ENCODE measurements at places on chromosomes 5 and 9. TPM values are rescaled to one million over a fixed set of nuclear protein-coding genes. Genes with fewer than 3 reads are reported as not detected.

Gene FRRS1L
- 0.71 TPM for total RNA-seq

Gene FBN2
- total RNA-seq = 56.7 TPM

Gene PKD2L2
- total RNA-seq = 0.21 TPM

DNA sequence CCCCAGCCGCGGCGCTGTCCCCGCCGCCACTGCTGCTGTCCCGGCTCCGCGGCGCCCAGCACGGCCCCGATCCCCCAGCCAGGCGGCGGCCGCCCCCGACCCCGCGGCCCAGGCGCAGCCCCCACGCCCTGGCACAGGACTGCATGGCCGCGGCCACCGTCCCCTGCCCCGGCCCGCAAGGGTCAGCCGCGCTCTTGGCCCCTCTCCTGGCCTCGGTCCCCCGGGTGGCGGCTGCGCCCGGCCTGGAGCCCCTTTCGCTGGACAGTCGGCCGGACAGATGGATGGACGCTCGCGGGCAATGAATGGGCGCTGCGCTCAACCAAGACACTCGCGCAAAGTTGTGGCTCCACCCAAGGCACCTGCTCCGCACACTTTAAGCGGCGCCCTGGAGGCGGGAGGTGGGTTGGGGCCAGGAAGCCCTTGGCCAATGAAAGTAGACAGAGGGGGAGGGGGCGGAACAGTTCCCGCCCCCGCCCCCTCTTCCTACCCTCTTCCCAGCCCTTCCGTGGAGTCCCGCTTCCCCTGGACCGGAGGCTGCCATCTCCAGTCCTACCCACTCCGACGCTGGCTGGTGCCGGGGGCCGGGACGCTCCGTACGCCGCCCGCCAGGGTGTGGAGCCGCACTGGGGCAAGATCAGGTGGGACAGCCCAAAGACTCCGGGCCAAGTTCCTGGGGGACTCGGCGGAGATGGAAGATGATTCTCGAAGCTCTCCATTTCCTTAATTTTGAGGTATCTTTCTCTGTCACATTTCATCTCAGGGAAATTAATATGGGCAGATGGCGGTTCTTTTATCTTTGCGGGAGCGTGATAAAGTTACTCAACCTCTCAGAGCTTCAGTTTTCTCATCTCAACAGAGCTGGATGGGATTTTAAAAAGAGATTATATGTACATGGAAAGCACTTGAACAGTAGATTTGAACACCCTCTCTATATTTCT is at the start of gene GLDC:
TSS of gene GLDC (minus strand) at position 375 of the 938 bp plus-strand sequence. CDS start at position 145, 230 bp downstream.
- DNase-seq = peak; percentile 92

DNA sequence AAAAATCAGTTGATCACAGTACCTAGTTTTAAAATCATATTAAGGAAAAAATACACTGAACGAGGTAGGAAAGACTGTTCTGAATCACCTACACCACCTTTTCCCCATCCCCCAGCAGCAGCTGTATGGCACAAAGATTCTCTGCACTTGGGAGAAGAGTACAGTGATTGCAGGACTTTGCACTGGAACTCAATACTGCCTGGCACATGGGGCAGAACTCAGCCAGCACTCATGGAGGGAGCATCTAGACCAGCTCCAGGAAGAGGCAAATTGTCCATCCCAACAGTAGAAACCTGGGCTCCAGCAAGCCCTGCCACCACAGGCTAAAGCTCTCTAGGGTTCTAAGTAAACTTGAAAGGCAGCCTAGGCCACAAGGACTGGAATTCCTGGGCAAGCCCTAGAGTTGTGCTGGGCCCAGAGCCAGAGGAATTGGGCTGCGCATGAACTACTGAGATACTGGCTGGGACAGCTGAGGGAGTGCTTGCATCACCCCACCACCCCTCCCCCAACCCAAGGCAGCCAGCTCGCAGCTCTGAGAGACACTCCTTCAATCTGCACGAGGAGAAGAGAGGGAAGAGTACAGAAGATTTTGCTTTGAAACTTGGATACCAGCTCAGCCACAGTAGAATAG is 654.4 kb upstream of the CDH6 start:
- DNase-seq = peak; percentile 24

GRCh38 chr5:53568871-53569270 is 8.4 kb downstream of the NDUFS4 start:
- no peak for DNase-seq

DNA sequence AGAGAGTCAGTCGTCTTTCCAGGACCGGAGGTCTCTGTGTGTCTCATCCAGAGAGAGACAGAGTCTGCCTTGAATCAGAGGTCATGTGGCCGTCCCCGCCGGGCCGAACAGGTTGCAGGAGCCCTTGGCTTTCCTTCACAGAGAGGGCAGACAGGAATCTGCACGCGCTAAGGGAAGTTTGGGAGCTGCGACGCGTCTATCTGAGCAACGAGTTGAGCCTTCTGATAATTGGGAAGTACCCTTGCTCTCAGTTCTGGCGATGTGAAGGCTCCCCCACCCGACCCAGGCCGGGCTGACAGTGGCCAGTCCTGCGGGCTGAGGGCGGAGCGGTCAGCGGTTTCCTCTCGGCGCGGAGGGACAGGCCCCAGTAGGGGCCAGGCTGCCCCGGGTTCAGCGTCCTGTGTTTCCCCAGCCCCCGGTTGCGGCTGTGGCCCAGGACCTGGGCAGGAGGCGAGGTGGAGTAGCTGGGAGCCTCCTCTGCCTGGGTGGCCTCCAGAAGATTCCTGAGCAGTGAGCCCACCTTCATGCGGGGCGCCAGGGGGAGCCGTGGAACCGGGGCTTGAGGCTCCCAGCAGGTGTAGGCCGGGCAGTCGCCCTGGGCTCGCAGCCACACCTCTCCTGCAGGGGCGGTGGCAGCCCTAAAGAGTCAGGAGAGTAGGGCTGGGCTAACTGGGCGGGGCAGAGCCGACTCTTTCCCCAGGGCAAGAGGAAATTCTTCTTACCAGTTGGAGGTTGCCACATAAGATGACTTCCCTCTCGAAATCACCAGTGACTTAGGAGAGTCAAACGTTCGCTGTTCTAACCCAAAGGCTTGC is 13.9 kb downstream of the NR2F1 start:
- peak; percentile 81 for DNase-seq

DNA sequence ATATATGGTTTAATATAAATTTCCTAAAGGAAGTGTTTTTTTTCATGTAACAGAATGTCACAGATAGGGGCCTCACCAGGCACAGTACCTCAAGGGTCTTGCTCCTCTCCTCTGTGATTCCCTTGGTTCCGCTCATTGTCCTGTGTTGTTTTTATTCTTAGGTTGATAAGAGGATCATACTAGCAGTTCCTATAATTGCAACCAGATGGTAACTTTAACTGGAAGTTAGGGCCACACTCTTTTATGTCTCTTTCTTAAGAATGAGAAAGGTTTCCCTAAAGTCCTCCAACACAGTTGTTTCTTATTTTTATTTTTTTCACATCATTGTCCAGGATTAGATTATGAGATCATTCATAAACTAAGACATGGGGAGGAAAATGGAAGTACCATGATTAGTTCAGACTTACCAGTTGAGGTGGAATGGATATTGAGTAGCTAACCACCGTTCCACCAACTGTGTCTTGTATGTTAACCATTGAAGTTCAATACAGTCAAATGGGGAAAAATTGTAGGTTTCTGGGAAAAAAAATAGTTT is 41.1 kb downstream of the FAM174A start:
- no peak for DNase-seq

DNA sequence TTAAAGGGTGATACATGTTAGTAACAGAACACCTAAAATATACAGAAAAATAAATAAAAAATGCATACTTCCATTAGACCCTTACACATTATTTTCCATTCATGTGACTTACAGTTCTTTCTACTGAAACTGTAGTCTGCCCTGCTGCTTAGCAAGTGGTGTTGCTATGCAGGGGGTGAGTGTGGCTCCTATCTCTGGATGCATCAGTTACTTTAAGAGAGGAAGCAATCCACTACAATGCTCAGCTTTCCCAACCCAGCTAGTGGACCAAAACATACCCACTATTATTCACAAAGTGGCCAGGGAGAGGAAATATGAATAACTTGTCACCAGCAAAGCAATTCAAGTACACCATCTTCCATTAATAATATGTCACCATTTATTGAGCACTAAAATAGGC is 121.8 kb downstream of the DOCK2 start:
- DNase-seq = no peak

DNA sequence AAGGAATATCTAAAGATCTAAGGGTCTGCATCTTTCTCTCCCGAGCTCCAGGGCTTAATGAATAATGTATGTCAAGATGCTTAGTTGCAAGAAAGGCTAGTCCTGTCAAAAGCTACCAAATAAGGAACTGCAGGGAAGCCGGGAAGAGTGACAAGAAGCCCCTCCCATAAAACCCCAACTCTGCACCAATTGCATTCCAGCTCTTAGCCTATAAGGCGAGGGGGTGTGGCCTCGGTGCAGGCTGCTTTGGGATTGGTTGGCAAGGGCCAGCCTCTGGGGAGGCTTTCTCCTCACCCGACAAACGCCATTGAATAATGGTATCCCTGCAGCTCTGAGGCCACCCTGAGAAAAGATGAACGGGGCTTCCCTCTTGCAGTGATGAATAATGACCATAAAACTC is 416.9 kb downstream of the RAB3C start:
- peak; percentile 78 for DNase-seq

GRCh38 chr5:78514427-78515330 is 133.9 kb downstream of the LHFPL2 start:
- DNase-seq = no peak

DNA sequence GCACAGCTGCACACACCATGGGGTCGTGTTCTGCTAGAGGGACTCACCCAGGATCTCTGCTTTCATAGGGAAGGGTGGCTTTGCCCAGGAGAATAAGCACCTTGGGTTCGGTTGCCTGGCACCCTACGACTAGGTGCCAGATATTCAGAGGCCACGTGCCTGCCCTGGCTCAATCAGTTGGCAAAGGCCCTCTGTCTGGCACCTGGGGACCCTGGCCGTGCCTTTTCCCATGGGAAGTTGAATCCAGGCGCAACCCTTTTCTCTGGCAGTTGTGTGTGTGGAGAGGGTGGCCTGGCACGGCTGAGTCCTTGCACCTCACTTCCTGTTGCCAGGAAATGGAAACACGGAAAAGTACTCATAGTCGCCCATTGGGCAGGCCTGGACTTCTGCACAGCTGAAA is 10.2 kb upstream of the ANKH start:
- no peak for DNase-seq

GRCh38 chr9:35140093-35140492 is 21.7 kb upstream of the UNC13B start:
- no peak for DNase-seq

DNA sequence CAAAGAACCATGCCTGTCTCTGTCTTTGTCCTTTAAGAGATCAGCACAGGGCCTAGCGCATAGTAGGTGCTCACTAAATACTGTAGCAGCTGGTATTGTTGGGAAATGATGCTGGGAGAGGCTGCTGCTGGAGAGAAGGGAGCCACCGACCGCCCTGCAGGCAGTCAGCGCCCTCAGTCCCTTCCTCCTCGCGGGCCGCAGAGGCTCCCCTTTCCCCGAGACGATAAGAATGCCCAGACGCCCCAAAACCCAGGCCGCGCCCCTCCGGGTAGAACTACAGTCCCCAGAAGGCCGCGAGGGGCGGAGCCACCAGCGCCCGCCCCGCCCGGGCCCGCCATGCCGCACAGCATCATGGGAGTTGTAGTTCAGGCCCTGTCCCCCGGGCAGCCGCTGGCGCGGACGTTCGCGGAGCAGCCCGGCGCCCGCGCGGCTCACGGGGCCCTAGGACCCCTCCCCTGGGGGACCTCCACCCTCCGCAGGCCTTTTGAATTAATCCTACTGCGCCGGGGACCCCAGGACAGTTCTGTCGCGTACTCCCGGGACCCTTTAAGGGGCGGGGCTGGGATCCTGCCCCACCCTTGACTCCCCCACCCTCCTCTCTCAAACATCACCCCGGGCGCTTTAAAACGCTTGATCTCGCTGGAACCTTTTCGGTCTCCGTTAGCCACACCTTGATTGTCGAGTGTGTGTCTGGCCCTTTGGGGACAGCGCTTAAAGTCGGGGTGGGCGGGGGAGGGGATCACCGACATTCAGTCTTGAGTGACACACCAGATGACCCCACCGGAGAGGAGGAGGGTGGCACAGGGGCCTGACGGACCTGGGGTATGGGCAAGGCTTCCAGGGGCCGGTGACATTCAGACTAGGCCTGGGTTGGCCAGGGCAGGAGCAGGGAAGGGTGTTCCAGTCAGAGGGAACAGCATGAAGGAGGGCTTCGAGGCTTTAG is 24.8 kb upstream of the IER5L start:
- DNase-seq = peak; percentile 93

- peak; percentile 25 for DNase-seq
These were observed 789 bp downstream of the SEMA6A start for GRCh38 chr5:116573702-116574366.

DNA sequence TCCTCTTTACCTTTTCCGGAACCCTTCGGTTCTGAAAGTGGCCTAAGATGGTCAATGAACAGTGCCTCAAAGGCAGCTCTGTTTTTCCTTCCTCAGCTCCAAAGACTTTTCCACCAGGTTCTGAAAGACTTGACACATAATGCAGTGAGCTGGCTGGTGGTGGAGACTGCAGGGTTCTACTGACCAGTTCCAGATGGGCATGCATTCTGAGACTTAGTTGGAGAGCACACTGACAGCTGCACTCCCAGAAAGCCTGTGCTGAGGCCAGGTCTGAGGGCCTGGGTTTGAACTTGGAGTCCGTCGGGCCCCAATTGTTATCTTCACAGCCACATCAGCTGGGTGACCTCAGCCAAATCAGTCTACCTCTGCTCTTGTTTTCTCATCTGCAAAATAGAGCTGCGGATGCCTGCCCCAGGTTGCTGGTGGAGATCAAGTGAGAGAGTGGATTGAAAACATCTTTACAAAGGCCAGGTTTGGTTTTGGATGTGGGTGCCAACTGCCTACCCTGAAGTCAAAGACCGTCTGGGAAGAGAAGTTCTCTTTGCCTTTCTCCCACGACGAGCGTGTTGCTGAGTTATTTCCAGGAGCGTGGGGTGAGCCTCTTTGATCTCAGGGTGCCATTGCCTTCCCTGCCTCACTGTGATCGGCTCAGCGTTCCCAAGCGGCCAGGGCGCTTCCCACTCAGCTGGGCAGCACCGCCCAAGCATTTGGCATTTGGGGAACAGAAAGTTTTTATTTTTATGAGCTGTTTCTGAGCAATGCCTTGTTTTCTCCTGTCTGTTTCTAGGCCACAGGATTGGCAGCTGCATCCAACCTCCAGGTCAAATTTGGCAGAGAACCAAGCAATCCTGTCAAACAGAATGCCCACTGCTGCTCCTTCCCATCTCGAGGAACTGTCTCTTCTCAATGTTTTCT is 54.9 kb downstream of the RAD23B start:
- no peak for DNase-seq

GRCh38 chr9:61671276-61671973 is 481.6 kb downstream of the SPATA31A7 start:
- DNase-seq = no peak

GRCh38 chr5:148708854-148709253 is 54.5 kb upstream of the HTR4 start:
- no peak for DNase-seq
